ENCODE measurements at places on chromosomes 11 and 22.

GRCh38 chr22:24894220-24894975 is 52.1 kb downstream of the LHFPL7 start:
- no peak for DNase-seq

DNA sequence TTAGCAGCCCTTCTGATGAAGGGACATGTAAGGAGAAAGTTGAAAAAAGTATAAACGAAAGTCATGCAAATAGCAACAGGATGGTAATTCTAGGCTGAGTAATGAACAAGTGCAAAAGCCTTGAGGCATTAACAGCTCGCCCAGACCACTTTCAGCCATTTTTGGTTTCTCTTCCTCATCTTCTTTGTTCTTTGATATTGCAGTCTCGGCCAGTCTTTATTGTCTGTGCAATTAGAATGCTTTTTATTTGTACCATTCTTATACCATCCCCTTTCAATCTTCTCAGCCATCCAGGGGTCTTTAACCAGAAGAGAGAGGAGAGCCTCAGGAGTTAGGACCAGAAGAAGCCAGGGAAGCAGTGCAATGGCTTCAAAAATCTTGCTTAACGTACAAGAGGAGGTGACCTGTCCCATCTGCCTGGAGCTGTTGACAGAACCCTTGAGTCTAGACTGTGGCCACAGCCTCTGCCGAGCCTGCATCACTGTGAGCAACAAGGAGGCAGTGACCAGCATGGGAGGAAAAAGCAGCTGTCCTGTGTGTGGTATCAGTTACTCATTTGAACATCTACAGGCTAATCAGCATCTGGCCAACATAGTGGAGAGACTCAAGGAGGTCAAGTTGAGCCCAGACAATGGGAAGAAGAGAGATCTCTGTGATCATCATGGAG is 7.3 kb downstream of the TRIM34 start:
- DNase-seq, result peak; percentile 35

GRCh38 chr11:115469361-115469760 is 34.9 kb downstream of the CADM1 start:
- peak; percentile 3 for DNase-seq

DNA sequence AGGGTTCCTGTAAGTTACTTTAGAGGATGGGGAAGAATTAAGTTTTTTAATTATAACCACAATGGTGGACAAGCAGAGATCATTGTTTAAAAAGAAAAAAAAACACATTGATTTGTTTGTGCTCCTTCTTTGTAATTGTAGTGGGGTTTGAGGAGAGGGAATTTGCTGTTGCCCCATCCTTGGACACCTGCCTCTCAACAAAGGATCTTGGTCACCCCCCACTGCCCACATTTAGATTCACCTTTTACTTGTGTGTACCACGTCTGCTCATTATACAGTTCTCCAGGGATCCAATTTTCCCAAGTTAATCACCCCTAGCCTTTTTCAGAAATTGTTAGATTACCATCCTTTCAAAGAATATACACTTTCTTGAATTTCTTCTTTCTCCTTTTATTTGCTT is 53.0 kb downstream of the DNAJC24 start:
- DNase-seq, result no peak

GRCh38 chr11:11662578-11662977 is 40.8 kb upstream of the GALNT18 start:
- DNase-seq, result no peak

DNA sequence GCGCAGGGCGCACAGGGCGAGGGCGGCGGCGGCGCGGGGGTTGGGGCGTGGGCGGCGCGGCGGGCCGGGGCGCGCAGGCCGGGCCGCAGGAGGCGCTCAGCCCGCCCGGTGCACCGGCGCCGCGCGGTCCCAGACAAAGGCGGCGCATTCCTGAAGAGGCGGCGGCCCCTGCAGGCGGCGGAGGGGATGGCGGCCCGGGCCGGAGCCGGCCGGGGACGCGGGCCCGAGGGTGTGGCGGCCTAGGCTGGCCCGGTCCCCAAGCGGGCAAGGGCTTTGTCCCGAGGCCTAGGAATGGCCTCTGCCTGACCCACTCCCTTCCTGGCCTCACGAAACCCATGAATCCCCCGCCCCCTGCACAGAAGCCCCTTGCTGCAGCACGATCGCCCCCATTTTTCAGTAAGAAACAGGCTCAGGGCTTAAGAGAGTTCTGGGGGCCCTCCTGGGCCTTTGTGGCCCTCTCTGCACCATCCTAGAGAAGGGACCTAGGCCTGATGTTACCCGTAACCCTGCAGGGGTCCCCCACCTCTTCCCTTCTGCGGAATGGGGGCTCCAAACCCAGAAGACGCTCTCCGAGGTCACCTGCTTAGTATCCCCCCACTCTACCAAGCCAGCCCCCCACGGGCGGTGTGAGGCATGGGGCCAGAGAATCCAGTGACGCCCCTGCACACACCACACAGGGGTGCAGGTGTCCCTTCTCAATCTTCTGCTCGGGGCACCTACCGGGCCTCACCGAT is at the start of gene RTN4R:
Gene RTN4R (minus strand): TSS at position 40 of the 734 bp plus-strand sequence. CDS start 226 bp downstream, outside the sequence.
- peak; percentile 31 for DNase-seq

- DNase-seq, result no peak
These were observed 83.6 kb upstream of the BDNF start for GRCh38 chr11:27783701-27784355.

GRCh38 chr11:126202646-126203359 is 8.6 kb downstream of the RPUSD4 start:
- no peak for DNase-seq

DNA sequence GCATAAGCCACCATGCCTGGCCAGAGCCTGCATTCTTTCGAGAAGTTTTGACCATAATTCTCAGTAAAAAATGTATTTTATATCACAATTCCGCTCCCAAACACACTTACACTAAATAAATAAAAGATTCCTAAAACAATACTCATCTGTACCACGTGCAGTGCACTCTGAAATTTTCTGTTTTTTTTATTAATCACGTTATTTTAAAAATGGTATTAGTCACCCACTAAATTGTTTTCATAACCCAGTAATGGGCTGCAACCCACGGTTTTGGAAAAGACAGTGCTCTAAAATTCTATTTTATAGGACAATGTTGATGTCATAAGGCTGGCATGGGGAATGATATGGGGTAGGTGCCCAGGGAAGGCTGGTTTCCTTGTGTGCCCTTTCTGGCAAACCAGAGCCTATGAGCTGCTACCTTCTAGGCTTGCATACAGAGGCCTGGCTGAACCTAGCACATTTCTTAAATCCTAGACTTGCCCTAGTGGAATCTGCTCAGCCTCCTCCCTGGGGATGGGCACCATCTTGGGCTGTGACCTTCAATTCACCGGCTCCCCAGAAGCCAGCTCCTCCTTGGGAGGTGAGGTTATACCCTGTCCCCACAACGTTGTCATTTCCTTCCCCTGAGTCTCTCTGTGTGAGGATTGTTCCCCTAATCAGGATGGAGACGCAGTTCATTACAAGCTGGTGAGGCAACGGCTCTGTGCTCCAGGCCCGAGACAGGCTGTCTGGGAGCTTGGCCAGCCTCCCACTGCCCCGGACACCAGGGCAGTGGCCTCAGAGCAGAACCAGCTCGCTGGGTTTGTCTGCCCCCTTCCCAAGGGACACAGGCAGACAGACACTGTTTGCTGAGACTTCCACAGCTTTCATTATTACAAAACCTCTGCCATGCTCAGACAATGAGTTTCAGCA is 116.5 kb upstream of the NAV2 start:
- DNase-seq, result no peak

- no peak for DNase-seq
These were observed 123.4 kb downstream of the C11orf58 start for GRCh38 chr11:16861862-16862261.

GRCh38 chr11:35651263-35651662 is 11.3 kb upstream of the TRIM44 start:
- DNase-seq, result no peak

DNA sequence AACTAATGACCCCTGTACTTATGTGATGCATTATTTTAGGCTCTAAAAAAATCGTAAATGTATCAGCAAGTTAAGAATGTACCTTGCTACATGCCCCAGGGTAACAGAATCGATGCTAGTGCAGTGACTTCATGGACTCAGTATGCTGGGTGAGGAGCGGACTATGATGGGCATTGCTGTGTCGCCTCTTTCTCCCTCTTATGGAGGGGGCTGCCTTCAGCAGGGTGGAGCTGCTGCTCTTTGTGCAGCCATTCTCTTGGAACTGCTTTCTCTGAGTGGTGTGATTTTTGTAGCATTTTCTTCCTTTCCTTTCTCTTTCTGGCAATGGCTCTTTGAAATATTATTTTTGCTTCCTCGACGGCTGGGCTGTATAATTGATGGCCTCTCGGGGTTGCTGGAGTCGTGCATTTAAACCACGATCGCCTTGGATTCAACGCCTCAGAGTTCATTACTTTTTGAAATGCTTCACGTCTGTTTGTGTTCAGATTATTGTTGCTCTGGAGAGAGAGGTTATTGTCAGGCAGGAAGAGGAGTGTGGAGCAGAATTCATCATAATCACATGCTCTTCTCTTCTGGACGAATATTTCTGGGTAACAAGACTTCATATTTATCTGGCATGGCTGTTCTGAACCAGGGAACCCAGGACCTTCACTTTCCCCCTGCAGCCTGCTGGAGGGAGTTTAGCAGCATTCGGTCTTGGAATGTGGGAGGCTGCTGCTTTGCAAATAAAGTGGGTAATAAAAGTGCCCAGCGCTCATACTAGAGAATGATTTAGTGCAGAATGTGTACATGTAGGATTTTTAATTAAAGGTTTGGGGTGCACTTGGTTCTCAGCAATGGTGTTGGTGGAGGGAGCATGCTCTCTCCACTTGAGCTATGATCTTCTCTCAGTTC is 804.2 kb downstream of the NTM start:
- DNase-seq, result no peak

GRCh38 chr22:26663374-26663923 is 6.1 kb downstream of the MIAT start:
- no peak for DNase-seq

DNA sequence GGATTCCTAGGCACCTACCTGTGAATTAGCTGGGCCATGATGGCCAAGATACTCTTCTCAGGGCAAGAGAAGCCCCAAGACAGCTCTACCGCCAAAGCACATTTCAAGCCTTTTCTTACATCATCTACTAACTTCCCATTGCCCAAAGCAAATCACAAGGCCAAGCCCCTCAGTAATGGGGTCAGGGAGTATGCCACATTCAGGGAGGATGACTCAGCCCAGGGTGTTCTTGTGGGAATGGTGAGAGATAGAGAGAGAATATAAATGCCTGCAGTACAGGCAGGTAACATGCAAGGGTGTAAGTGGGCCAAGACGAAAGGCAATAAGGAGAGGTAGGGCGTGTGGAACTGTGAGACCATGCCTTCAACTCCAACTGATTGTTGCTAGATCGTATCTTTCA is 162.5 kb upstream of the ISX start:
- DNase-seq, result no peak

GRCh38 chr11:3375552-3375951 is 3.4 kb downstream of the ZNF195 start:
- DNase-seq, result no peak

DNA sequence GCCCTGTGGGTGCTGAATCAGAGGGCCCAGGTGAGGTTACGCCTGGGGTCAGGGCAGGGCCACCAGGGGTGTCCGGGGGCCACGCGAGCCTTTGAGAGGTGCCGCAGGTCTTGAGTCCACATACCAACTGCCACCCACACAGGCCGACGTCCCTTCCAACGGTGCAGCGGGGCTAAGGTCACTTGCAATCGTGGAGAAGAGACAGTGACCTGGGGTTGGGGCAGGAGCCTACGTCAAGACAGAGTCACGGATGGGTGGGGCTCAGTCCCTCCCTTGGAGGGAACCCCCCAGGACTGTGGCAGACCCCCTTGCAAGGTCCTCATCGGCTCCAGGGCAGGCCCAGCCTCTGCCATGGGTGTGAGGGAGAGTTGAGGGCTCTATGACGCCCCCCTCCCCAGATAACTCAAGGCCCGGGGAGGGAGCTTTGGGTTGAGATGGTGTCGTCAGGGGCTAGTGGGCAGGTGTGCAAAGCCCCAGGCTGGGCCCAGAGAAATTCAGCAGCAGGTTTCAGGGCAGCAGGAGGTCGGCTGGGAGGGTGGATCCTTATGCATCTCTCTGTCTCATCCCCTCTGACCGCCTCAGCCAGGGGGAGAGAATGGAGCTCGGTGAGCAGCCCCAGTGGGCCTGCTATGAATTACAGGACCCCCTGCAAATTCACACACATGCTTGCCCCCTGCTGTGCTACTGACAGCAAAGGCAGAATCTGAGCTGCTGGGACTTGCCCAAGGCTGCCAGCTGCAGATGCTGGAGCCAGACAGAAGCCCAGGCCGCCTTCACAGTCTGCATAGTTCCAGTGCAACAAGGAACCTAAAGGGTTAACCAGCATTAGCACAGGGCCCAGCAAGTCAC is 60.0 kb downstream of the MYEOV start:
- DNase-seq, result no peak

GRCh38 chr11:289398-289711 is 429 bp downstream of the PGGHG start:
- no peak for DNase-seq

- DNase-seq, result no peak
These were observed 1328.9 kb downstream of the BRD1 start for GRCh38 chr22:48498526-48499331.

GRCh38 chr22:30326255-30326705 is 461 bp downstream of the TBC1D10A start:
- no peak for DNase-seq

Data from stimulated activated naive B cell treated with anti-CD40 and anti-IgM and Interleukin-4, amounts not matched to agents 10 μg/mL and 1 μg/mL and 100 μg/mL, for 72 hours (primary cell).